ENCODE measurements at places on chromosomes 11 and 22.

DNA sequence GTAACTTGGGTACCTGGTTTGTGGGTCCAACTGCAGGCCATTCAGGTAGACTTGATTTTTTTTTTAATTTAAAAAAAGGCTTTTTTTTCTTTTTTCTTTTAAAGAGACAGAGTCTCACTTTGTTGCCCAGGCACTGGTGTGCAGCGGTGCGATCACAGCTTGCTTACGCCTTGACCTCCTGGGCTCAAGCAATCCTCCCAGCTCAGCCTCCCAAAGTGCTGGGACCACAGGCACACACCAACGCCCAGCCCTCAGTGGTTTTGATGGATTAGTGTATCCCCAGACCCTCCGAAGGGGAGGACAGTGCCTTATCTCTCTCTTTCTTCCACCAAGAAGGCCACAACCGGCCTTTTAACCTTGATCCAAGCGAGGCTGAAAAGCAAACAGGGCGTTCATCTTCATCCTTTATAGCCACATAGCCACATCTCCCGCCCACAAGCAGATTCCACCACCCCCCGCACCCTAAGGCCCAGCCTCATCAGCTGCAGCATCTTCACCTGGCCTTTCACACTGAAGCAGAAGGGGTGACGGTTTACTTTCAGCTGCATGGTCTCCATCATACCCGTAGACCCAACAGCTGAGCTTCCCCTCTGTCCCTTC lies 17.6 kb upstream of the COMT start:
- H3K27me3 ChIP-seq = no peaks in the 10 kb centered on the region
- H3K27ac ChIP-seq = no peak overlapping the region
- no peak for DNase-seq
- peaks cover 7% of the 10 kb centered on the region for H3K4me1 ChIP-seq
- no peak overlapping the region for H3K4me3 ChIP-seq

DNA sequence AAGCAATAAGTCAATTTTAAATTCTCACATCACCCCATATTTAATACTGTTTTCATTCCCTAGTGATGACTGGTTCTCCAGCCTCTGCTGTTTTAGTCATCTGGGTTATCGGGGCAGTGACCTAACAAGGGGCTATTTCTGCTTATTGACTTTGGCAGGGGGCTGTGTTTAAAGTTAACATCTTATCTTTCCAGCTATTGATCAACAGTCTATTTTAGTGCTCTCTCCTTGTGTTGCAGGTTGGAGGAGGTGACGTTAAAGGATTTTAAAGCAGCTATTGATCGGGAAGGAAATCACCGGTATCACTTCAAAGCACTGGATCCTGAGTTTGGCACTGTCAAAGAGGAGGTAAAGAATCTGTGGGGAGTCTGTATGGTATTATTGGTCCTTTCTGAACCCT lies 7.7 kb upstream of the DLAT start:
- no peak overlapping the region for H3K4me3 ChIP-seq
- no peaks in the 10 kb centered on the region for H3K27me3 ChIP-seq
- H3K4me1 ChIP-seq = peaks cover 36% of the 10 kb centered on the region
- peak overlapping the region; percentile 74 for H3K27ac ChIP-seq
- peak; percentile 36 for DNase-seq

DNA sequence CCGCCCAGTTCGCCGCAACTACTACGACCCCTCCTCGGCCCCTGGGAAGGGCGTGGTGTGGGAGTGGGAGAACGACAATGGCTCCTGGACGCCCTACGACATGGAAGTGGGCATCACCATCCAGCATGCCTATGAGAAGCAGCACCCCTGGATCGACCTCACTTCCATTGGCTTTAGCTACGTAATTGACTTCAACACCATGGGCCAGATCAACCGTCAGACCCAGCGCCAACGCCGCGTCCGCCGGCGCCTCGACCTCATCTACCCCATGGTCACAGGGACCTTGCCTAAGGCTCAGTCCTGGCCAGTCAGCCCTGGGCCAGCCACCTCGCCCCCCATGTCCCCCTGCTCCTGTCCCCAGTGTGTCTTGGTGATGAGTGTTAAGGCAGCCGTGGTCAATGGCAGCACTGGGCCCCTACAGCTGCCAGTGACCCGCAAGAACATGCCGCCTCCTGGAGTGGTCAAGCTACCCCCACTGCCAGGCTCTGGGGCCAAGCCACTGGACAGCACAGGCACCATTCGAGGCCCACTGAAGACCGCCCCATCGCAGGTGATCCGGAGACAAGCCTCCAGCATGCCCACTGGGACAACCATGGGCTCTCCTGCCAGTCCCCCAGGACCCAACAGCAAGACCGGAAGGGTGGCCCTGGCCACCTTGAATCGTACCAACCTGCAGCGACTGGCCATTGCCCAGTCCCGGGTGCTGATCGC lies 10.0 kb downstream of the DTX4 start:
- H3K27ac ChIP-seq = no peak overlapping the region
- H3K4me3 ChIP-seq = no peak overlapping the region
- no peaks in the 10 kb centered on the region for H3K27me3 ChIP-seq
- H3K4me1 ChIP-seq = peaks cover 35% of the 10 kb centered on the region

- H3K4me1 ChIP-seq = peaks cover 11% of the 10 kb centered on the region
- H3K4me3 ChIP-seq = no peak overlapping the region
- H3K27ac ChIP-seq = no peak overlapping the region
- no peaks in the 10 kb centered on the region for H3K27me3 ChIP-seq
- H3K36me3 ChIP-seq = no peaks in the 10 kb centered on the region
- DNase-seq = no peak
Observed at GRCh38 chr11:122232985-122233384, 117.0 kb upstream of the BLID start.

DNA sequence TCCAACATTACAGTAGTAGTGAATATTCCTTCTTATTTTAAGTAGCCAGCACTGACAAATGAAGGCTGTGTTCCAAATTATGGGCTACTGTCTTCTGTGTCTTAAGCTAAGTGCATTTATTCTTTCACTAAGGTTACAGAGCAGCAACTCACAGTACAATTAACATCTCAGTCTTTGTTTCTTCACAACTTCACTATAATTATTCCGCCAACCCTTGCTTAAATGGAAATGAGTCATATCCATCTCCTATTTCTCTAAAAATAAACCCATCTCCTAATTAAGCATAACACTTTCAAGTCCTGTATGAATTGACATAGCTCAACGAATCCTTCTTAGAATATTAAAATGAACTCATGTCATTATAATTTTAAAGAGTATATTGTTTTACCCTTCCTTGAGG lies 6.7 kb downstream of the ETS1 start:
- H3K4me1 ChIP-seq = peaks cover 13% of the 10 kb centered on the region
- no peak for DNase-seq
- H3K4me3 ChIP-seq = no peak overlapping the region
- H3K27me3 ChIP-seq = no peaks in the 10 kb centered on the region

DNA sequence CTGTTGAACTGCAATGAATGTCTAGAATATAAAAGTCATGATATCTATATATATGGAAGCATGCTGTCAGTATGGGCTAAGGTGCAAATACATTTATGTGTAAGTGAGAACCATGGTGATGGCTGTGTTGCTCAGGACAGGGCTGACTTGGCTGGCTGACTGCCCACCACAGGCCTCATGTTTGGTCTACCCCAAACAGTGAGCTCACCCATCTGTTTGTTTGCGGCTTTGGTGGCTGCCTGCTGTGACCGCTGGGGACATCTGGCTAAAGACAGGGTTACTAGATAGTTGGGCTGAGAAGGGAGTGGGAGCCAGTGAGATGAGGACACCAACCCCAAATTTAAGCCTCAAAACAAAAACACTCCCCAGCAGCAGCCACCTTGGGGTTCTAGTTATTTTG lies 6.3 kb downstream of the CD44 start:
- H3K36me3 ChIP-seq = no peaks in the 10 kb centered on the region
- peak; percentile 56 for DNase-seq
- H3K4me3 ChIP-seq = no peak overlapping the region
- H3K4me1 ChIP-seq = peaks cover 86% of the 10 kb centered on the region
- H3K27me3 ChIP-seq = no peaks in the 10 kb centered on the region

- no peak for DNase-seq
- H3K27ac ChIP-seq = no peak overlapping the region
- no peaks in the 10 kb centered on the region for H3K4me1 ChIP-seq
- no peaks in the 10 kb centered on the region for H3K27me3 ChIP-seq
- no peaks in the 10 kb centered on the region for H3K36me3 ChIP-seq
Observed at GRCh38 chr11:120023120-120023519, 114.8 kb downstream of the TRIM29 start.

- H3K36me3 ChIP-seq = no peaks in the 10 kb centered on the region
- H3K27me3 ChIP-seq = no peaks in the 10 kb centered on the region
- DNase-seq = no peak
- no peak overlapping the region for H3K4me3 ChIP-seq
Observed at GRCh38 chr22:19606332-19607191, 82.4 kb upstream of the CLDN5 start.

DNA sequence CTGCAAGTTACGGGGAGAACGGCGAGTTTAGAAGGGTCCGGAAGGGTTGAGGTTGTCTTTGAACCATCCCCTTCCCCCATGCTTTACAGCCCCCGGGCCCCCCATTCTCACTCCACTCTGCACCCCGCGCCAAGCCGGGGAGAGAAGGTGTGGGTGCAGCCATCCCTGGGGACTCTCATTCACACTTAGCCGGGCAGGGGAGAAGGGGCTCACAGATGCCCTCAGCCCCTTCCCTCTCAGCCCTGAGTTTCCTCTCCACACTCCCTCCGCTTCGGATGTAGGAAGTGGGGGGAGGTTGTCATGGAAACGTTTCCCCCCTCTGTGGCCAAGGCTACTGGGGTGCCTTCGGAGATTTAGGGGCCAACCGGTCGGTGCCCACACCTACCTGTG lies 334 bp downstream of the CADM1 start:
- peak overlapping the region; percentile 18 for H3K27ac ChIP-seq
- H3K36me3 ChIP-seq = no peaks in the 10 kb centered on the region
- peak overlapping the region; percentile 49 for H3K4me3 ChIP-seq

DNA sequence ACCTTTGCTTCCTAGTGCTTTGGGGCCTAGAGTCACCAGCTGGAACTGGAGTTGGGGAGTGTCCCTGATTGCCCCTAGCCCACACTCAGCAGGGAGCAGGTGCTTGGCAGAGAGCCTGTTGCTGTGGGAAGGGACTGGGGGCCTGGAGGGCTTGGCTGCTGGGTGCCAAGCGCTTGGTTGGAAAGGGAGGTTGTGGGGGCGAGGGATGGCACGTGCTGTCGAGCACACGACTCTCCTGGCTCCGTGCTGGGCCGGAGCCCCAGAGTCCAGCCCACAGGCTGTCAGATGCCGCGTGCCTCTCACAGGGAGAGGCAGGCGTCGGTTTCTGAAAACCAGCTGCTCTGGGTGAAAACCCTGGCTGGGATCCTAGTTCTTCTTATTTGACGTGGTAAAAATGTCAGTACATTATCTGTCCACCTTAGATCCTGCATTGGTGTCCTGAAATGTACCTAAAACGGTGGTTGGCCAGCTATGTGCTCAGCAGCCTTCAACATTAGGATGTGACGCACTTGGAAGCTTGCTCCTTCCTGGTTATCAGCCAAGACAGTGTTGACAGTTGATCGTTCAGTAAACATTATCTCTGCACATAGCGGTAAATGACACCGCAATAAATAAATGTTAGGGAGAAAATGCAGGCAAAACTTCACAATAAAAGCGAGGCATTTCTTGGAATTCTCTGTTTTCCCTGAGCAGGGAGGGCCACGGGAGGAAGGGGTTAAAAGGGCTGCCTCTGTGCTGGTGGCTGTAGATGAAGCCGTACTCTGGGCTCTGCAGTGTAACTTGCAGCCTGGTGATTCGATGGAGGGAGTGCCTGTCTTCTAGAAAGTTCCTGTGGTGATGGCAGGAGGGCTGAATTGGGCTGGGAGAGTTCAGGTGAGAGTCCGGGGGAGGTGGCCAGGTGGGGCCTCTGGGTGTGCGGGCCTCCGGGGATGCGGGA lies 29.2 kb downstream of the GRAMD4 start:
- H3K27me3 ChIP-seq = no peaks in the 10 kb centered on the region
- no peak for DNase-seq
- peaks cover 22% of the 10 kb centered on the region for H3K4me1 ChIP-seq
- no peak overlapping the region for H3K4me3 ChIP-seq
- H3K36me3 ChIP-seq = no peaks in the 10 kb centered on the region

DNA sequence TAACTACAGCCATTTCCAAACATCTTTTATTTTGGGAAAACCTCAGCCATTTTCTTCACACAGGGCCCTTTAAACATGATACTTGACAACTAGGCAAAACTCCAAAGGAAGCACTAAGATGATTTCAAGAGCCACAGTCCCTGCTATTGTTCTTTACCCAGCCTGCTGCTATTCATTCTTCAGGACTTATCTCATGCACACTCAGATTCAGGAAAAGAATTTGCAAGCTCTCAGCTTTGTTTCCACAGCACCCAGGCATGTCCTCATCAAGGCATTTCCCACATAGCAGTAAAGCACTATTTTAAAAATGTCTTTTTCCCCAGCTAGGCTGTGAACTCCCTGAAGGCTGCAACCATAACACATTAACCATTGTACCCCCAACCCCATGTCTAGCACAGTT lies 609.3 kb upstream of the CCDC90B start:
- no peaks in the 10 kb centered on the region for H3K4me1 ChIP-seq
- no peak overlapping the region for H3K4me3 ChIP-seq
- no peak for DNase-seq
- H3K27ac ChIP-seq = no peak overlapping the region
- H3K36me3 ChIP-seq = no peaks in the 10 kb centered on the region

- no peak overlapping the region for H3K4me3 ChIP-seq
- no peak overlapping the region for H3K27ac ChIP-seq
Observed at GRCh38 chr22:32005453-32005852, 37.6 kb upstream of the SLC5A1 start.

DNA sequence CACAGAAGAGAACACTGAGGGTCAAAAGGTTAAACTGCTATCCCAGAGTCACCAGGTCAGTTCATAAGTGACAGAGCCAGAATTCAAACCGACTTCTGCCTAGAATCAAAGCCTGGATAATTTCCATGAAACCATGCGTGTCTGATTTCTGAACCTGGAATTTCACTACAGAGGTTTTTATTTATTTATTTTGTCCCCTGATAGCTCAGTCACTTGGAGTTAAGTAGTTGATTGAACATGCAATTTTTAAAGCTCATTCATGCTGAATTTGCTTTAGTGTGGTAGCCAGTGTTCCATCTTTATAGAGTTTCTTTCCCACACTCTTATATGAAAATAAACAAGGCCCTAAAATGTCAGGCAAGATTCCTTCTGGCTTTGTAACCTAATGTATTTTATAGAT lies 93.2 kb downstream of the NAV2 start:
- H3K36me3 ChIP-seq = no peaks in the 10 kb centered on the region
- no peak overlapping the region for H3K4me3 ChIP-seq
- H3K27ac ChIP-seq = no peak overlapping the region
- peaks cover 35% of the 10 kb centered on the region for H3K4me1 ChIP-seq

GRCh38 chr22:35638410-35638809 lies 9.8 kb upstream of the APOL6 start:
- H3K36me3 ChIP-seq = no peaks in the 10 kb centered on the region
- H3K27me3 ChIP-seq = no peaks in the 10 kb centered on the region
- no peak overlapping the region for H3K4me3 ChIP-seq
- DNase-seq = peak; percentile 46
- no peaks in the 10 kb centered on the region for H3K4me1 ChIP-seq

- peak; percentile 30 for DNase-seq
- H3K36me3 ChIP-seq = no peaks in the 10 kb centered on the region
- H3K4me1 ChIP-seq = no peaks in the 10 kb centered on the region
- no peaks in the 10 kb centered on the region for H3K27me3 ChIP-seq
- no peak overlapping the region for H3K27ac ChIP-seq
Observed at GRCh38 chr11:12094872-12095800, 15.3 kb upstream of the MICAL2 start.

GRCh38 chr11:114607753-114608459 lies 12.3 kb upstream of the NXPE4 start:
- no peak overlapping the region for H3K4me3 ChIP-seq
- no peaks in the 10 kb centered on the region for H3K27me3 ChIP-seq
- no peaks in the 10 kb centered on the region for H3K36me3 ChIP-seq
- no peaks in the 10 kb centered on the region for H3K4me1 ChIP-seq
- H3K27ac ChIP-seq = no peak overlapping the region

All from body of pancreas (tissue), 4 donors.